ENCODE measurements at places on chromosomes 5 and 9.

GRCh38 chr5:138457531-138458275, 7.6 kb upstream of the EGR1 start:
- DNase-seq: no peak

- DNase-seq: no peak
Measured at GRCh38 chr9:68476847-68477246, 63.8 kb downstream of the TMEM252 start.

- DNase-seq: no peak
Measured at GRCh38 chr9:7780261-7780988, 19.2 kb downstream of the DMAC1 start.

GRCh38 chr5:169864483-169864882, 115.8 kb downstream of the INSYN2B start:
- DNase-seq: no peak

DNA sequence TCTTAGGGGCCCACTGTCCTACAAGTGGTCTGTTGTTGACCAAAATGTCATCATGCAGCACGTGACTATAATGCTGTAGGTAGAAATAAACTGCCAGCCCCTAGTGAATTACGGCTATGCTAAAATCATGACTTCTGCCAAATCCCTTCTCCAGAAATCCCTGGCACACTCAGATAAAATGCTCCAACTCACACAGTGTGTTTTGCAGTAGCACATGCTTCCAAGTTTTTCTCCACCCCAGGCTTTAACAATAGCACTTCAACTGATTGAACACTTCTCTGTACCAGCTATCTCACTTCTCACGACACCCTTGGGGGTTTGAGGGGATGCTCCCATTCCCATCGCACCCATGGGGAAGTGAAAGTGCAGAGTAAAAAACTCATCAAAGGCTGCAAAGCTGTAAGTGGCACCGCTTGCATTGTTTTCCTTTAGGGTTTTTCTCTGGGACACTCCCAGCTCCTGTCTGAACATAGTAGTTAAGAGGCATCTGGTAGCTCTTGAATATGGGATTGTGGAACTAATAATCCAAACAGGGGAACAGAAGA, 151.0 kb upstream of the SLC24A2 start:
- no peak for DNase-seq

GRCh38 chr9:13070612-13071595, 208.6 kb downstream of the MPDZ start:
- no peak for DNase-seq

DNA sequence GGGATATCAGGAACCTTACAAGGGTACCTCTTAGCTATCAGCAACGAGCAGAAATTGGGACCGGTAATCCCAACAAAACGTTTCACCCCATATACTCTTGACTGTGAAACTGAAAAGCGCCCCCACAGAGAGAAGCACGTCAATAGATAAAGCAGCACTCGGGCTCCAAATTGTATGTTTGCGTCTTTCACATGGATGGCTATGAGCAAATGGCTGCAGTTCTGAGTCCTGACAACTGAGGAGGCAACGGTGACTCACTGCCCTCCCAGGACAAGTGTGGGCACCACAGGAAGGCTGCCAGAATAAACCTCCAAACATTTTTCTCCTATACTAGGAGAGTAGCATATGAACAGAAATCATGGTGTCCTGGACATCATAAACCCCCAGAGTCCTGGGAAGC, 36.6 kb downstream of the SEMA4D start:
- peak; percentile 30 for DNase-seq

- DNase-seq: no peak
Measured at GRCh38 chr9:36823466-36823865, 210.6 kb downstream of the PAX5 start.

DNA sequence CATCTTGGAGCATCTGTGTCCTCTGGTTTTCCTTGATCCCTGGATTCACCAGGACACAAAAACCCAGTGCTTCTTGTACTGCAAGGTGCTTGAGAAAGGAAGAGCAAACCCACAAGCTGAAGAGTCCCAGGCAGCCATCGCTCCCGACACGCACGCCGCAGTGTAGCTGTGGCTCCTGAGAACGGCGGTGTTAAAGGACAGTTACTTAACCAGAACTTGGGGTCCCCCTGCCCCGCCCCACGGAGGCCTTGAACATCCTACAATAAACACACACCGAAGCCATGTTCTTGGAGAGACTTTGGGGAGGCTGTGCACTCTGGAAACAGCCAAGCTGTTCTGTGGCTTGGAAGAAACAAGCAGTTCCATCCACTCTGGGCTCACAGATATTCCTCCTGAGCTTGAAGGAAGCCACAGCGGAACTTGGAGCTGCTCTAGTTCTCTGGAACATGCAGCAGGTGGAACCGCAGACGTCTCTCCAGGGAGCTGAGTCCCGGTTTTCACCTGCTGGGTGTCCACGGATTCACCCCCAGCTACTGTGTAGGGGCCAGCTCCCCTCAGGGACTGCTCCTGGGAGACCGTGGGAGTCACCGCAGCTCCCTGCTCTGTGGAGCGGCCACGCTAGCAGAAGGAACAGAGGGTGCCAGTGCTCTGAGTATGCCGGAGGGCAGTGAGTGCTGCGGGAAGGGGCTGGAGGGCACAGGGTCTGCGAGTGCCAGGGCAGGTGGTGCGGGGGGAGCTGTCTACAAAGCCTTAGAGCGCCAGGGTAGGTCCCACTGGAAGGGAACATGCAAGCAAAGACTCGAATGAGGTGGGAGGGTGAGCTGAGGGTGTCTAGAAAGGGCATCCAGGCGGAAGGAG, 107.3 kb downstream of the ADAMTS2 start:
- no peak for DNase-seq

GRCh38 chr9:98807814-98808195, 335 bp downstream of the GALNT12 start:
- DNase-seq: no peak

- DNase-seq: no peak
Measured at GRCh38 chr9:8088477-8088876, 288.9 kb upstream of the DMAC1 start.

DNA sequence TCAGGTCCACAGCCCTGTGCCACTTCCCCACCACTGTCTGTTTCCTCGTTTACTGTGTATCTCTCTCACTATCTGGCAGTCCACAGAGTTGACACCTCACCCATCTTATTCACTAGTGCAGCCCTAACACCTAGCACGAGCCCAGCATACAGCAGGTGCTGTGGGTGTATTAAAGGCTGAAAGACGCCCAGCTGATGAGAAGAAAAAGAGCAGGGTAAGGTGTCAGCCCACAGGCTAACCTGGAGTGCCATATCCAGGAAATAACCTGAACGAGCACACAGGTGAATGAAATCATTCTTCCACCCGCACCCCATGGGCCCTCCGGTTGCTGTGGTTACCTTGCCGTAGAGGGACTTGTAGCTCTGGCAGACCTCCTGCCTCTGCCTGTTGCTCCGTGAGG, 18.6 kb downstream of the ANXA6 start:
- no peak for DNase-seq

- no peak for DNase-seq
Measured at GRCh38 chr9:98514841-98515240, 193.9 kb downstream of the GABBR2 start.

DNA sequence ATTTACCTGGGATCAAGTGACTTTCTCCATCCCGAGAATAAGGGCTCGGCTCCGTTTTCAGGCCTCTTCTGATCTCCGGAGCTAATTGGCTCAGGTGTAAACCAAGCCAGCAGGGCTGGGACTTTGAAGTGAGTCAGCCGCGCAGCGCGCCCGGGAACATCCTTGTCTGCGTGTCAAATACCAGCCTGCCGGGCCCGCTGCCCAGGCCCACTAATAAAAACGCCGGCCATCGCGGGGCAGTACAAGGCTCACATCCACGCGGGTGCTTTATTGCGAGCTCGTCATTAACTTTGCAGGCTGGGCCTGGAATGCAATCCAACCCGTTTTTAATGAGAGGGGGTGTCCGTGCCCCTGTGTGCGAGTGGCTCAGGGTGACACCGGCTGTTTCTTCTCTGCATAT, 416.8 kb downstream of the IRX2 start:
- DNase-seq: no peak

DNA sequence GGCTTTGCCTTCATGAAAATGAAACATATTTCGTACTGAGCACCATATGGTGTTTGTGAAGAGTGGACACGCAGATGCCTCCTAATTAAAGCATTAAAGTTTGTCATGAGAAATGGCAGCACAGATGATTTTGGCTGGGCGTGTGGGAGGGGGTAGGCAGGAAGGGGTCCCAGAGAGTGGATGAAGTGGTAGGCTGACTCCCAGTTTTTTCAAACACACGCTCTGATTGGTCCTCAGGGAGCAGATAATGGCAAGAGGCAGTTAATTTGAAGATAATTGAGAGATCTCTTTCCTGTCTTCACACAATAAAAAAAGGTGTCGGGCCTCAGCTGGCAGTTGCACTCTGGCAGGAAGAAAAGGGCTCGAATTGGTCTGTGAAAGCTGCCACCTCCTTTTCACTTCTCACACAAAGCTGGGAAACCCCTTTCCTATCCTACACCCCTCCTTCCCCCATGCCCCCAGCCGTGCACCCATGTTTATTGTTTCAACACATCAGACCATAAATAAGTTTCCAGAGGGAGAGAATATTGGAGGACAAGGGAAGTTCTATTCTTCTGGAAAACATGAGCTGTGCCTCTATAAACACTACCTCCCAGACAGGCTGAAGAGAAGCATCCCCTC, 429.6 kb downstream of the ARHGEF28 start:
- DNase-seq: no peak

DNA sequence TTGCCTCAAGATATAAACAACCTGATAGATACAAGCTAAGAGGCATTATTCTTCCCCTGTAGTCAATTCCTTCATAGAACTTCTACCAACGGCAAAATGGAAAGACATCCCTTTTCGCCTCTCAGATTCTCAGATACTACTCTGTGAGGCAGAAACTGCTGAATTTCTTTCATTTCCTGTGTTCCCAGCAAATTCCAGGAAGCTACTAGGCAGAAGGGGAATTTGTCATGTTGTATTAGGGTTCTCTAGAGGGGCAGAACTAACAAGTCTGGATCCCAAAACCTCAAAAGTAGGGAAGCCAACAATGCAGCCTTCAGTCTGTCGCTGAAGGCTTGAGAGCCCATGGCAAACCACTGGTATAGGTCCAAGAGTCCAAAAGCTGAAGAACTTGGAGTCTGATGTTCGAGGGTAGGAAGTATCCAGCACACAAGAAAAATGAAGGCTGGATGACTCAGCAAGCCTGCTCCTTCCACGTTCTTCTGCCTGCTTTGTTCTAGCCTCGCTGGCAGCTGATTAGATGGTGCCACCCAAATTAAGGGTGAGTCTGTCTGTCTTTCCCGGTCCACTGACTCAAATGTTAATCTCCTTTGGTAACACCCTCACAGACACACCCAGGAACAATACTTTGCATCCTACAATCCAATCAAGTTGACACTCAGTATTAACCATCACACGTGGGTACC, 15.2 kb downstream of the RNF180 start:
- peak; percentile 10 for DNase-seq
